ENCODE measurements at places on chromosomes 16 and 17.

GRCh38 chr16:78474762-78475161, 375.3 kb downstream of the WWOX start:
- no peak for DNase-seq

- no peak for DNase-seq
Measured at GRCh38 chr17:69812240-69812837, 262.7 kb upstream of the KCNJ16 start.

DNA sequence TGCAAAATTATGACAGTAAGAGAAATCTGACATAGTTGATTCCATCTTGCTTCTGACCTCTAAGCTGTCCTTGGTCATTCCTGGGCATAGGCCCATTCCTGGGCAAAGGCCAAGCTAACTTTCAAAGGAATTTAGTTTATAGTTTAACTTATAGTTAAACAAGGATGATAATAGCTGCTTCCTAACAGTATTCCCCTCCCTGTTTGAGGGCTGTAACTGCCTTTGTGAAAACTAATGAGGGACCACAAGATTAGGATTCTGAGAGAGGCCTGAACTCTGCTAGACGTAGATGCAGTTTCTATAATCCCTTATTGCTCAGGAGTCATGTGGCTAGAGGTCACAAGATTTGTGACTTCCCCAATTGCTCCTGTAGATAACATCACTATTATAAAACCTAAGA, 80.2 kb upstream of the ASIC2 start:
- DNase-seq = no peak

- no peak for DNase-seq
Measured at GRCh38 chr17:17570798-17571716, 20.5 kb downstream of the PEMT start.

DNA sequence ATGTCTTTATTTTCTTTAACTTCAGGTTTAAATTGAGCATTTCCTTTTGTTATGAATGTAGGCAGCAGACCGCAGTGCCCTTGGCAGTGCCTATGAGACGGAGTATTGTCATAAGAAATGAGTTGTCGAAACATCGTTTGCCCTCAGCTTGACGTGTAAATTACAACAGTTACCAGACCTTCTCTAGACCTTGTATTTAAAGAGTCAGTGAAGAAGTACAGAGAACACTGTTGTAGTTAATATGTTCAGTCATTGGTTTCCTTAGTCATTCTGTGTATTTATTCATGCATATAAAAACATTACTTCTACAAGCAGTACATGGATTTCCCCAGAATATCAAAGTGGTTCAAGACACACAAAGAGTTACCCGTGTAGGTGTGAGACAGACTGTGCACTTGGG, 19.0 kb downstream of the IRF8 start:
- DNase-seq = no peak

- no peak for DNase-seq
Measured at GRCh38 chr17:71724339-71724738, 396.5 kb upstream of the SOX9 start.

DNA sequence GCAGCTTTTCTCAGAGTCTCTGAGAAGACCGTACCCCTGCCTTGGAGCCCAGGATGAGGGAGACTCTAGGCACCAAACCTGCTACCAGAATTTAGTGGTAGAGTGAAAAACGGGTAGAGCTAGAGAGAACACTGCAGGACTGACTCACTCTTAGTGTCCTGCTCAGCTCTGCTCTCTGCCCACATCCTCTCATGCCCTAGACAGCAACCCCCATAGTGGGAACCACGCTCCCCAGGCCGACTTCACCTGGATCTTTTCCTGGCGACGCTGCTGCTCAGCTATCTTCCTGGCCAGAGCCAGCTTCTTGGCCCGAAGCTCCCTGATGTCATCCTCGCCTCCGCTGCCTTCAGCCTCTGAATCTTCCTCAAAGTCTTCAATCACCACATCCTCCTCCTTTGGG, 26.7 kb downstream of the HIC1 start:
- no peak for DNase-seq

DNA sequence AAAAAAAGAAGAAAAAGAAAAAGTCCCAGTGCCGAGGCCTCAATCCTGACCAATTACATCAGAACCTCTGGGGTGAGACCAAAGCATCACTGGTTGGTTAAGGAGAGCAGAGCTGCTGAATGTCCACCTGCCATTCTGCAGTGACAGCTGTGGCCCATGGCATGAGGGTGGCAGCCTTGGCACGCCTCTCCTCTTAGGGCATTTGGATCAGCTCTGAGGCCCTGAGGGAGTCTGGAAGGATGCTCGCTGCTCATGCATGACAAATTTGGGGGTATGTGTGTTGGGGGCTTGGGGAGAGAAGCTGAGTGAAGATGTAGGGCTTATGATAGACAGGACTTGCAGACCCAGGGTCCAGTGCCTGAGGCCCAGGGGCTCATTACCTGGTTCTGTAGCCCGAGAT, 26.3 kb downstream of the MYLK3 start:
- DNase-seq = no peak

DNA sequence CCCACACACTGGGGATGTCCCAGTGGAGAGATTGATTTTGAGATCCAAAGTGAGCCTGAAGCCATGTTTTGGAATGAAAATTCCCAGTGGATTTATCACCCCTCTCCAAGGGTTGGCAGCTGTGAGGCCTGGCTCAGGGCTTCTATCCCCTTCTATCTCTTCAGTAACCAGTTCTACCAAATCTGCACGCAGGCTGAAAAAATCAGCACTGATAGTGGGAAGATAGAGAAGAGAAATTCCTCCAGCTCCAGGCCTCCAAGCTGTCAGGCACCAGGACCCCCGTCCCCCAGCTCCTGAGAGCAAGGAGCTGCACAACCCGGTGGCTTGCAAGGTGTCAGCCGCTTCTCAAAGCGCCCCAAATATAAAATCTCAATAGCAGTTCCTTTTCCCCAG, 1.0 kb downstream of the FLOT2 start:
- DNase-seq = no peak

- DNase-seq = no peak
Measured at GRCh38 chr17:63165400-63165799, 199.4 kb downstream of the TANC2 start.

- DNase-seq = no peak
Measured at GRCh38 chr17:39080421-39081078, 70.9 kb downstream of the PLXDC1 start.

DNA sequence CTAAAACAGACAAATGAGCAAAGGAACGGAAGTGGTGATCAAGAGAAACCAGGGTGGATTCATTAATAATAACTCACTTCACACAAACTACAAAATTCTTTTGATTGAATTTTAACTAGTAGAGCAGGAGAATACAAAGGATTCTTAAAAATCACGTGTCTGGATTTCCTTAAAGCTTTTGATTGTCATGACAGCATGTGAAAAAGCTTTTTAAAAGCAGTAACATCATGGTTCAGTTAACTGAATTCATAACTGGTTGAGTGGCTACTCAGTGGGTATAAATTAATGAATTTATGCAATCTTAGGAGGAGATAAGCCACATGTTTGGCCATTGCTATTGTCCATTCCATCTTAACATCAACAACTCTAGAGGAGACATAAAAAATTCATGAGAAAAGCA, 333.2 kb downstream of the SLC39A11 start:
- no peak for DNase-seq

- no peak for DNase-seq
Measured at GRCh38 chr16:54707813-54708212, 222.9 kb upstream of the IRX5 start.

Measured in CD8-positive, alpha-beta T cell (primary cell).